Fibroblast of the aortic adventitia (primary cell): ENCODE measurements at places on chromosomes 16 and 17. TPM values are rescaled to one million over a fixed set of nuclear protein-coding genes. Genes with fewer than 3 reads are reported as not detected.

The CCL7 gene
- total RNA-seq: not detected in 2 replicates

The NLGN2 gene
- 7.0 and 20.3 TPM in 2 replicates for total RNA-seq

The IRX5 gene
- total RNA-seq: 0.27 and 2.5 TPM in 2 replicates

The PKMYT1 gene
- total RNA-seq: 1.5 and 24.5 TPM in 2 replicates

The TBC1D28 gene
- not detected in 2 replicates for total RNA-seq

The RPRML gene
- not detected in 2 replicates for total RNA-seq

The AIPL1 gene
- 0.09 TPM in 1 of 2 replicates, not detected in the other for total RNA-seq

GRCh38 chr16:88780142-88781062 lies 4.6 kb downstream of the PIEZO1 start:
- no peak for DNase-seq

DNA sequence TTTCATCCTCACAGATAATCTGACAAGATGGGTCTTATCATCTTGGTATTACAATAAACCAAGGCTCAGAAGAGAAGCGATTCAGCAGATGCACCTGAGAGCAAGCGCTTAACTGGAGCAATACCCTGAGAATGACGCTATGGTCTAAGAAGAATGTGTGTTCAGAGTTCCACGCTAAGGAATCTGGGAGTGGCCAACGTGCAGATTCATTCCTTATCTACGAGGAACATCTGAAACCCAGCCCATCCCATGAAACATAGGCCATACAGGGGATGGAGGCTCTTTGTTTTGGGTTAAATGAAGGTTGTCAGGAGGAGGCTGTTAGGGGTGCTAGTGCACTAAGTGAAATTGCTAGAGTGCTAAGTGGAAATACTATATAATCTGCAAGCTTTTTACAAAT lies 28.5 kb upstream of the KDM8 start:
- peak; percentile 45 for DNase-seq

GRCh38 chr17:61556224-61557188 lies 34.5 kb downstream of the NACA2 start:
- peak; percentile 9 for DNase-seq

DNA sequence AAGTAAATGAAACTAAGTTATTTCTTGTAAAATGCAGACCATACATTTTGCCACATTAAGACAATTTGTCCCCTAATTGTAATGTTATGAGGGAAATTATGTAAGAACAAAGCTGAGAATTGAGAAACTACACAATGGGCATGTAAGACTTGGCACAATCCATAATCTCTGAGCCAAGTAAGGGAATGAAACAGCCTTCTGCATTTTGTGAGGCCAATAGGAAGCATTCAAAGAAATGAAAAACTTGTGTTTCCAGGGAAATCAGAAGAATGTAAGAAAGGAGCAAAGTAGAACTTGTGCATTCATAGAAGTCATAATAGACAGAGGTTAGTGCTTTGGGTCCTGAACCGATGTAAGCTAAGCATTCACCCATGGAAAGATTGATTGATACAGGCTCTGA lies 1.8 kb downstream of the KRTAP9-4 start:
- no peak for DNase-seq

GRCh38 chr16:57194512-57194911 lies 8.4 kb downstream of the RSPRY1 start:
- peak; percentile 92 for DNase-seq

GRCh38 chr16:84497418-84498222 lies 6.8 kb downstream of the MEAK7 start:
- DNase-seq: no peak

DNA sequence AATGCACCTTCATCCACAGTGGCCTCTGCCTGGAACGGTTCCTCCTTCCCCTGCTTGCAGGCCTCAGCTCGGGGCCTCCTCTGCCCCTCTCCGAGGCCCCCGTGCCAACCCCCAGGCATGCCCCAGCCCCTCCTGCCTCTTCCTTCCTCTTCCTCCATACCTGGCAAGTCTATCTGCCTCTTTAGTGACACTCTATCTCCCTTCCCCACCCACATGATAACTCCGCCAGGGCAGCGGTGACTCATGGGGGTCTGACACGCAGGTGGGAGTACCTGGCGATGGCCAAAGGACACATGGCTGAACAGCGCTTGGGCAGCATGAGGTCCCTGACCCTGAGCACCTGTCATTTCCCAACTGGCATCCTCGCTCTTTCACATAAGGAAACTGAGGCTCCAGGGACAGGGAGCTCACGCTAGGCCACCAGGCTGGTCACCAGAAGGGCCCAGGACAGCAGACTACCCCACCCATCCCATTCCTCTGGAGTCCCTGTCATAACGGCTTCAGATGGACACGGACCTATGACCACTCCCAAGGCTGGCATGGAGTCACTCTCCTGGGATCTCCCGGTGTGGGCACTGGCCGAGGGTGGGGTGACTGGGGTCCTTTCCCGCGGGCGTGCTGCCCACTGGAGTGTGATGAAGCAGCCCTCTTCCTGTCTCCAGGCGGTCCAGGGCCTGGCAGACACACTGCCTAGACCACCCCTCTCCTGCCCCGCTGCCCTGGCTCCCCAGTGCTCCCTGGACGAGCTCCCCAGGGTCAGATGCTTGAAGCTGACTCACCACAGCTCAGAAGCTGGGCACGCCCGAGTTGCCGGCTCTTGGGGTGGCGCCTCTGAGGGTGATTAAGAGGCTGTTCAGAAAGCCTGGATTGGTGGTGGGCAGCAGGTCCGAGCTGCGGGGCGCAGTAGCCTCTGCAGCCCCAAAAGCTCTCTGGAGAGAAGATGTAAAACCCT lies 100.6 kb downstream of the ENGASE start:
- no peak for DNase-seq

GRCh38 chr17:43416998-43417890 lies 18.5 kb downstream of the ARL4D start:
- DNase-seq: peak; percentile 90

DNA sequence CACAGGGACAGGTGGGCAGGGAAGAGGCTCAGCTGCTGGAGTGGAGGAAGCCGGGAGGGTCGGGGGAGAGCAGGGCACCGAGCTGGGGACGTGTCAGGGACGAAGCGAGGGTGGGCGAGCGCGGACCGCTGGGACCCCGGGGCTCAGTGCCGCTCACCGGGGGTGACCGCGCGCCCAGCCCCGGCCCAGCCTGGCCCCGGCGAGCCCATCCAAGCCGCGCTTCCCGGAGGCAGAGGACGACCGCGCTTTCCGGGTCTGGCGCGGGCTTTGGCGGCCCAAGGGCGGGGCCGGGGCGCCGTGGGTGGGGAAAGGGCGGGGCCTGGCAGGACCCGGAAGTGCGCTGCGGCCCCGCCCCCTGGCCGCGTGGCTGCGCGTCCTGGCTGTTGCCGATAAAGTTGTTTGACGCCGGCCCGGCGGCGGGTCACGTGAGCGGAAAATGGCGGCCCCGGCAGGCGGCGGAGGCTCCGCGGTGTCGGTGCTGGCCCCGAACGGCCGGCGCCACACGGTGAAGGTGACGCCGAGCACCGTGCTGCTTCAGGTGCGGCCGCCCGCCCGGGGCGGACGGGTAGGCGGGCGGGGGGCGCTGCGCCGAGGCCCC lies at the start of gene ASPSCR1:
Gene ASPSCR1 (plus strand): TSS at position 419 of the 598 bp plus-strand sequence. CDS start 18 bp downstream, at position 437.
- DNase-seq: peak; percentile 89

DNA sequence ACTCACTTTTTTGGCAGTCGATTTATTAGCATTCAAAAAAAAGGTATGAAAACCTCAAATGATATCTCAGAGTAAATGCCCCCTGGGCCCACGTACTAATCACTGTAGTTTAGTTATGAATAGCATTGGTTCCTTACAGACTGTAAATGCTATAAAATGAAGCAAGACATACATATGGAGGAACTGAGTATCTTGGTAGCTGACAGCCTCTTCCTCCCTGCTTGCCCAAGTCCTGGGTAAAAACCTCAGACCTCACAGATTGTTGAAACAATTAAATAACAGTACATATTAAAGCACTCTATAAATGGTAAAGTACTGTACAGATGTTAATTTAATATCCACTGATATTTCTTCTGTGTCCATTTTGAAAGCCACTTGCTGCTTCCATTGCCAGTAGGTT lies 33.2 kb upstream of the ABCC11 start:
- no peak for DNase-seq

DNA sequence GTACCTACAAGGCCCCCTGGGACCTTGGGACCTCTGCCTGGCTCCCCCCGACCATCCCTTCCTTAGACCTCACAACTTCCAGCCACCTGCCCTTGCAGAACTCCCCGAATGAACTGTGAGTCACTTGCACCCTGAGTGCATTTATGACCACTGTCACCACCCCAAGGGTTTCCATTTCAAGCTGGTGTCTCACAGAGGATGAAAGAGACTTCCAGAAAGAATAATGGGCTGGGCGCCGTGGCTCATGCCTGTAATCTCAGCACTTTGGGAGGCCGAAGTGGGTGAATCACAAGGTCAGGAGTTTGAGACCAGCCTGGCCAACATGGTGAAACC lies 124.5 kb upstream of the CIBAR2 start:
- DNase-seq: peak; percentile 34

DNA sequence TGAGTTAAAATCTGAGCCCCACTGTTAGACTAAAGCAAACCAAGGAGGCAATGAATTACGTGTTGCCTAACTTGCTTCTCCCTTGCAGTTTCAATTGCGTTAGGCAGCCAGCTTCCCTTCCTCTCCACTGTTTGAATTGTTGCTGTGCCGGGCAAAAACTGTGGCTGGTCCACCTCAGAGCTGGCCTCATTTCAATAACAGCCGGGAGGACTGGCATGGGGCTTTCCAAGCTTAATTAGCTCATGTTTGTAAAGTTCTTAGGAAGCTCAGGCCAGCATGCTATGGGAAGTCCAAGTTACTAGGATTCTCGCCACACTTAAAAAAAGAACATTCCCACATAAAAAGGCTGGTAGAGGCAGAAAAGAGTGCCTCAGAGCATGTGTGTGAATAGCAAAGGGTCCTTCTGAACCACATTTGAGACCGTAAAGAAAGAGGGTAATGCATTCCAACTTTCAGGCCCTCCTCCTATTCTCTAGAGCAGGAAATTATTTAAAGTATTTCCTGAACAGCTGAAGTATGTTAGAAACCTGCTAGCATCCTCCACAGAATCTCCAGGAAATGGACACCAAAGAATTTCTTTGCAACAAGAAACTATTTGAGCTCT lies 79.0 kb upstream of the SMURF2 start:
- DNase-seq: peak; percentile 86

- DNase-seq: peak; percentile 13
Observed at GRCh38 chr17:76240461-76241203, at the start of gene RNF157. Gene RNF157, minus strand, starts transcription at chr17:76240493. Its CDS starts 253 bp downstream, at chr17:76240240.

- DNase-seq: no peak
Observed at GRCh38 chr16:69859105-69859989, 91.8 kb upstream of the CLEC18A start.

GRCh38 chr17:5003214-5003867 lies 5.6 kb downstream of the KIF1C start:
- DNase-seq: no peak

GRCh38 chr16:88789594-88789993 lies 4.6 kb upstream of the PIEZO1 start:
- no peak for DNase-seq

DNA sequence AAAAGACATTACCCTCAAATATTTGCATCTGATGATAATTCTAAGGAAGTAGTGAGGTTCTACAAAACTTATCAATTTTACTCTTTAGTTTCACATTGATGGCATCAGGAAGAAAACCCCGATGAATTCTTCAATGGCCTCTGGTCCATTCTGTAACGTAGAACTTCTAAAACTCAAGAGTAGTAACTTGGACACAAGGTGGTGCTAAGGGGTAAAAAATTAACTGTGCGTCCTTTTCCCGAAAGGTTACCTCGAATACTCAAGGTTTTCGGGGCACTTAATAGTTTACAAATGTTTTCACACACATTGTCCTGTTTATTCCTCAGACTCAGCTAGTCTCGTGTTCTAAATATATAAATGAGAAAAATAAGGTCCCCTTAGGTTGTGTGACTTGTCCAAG lies 517.3 kb upstream of the ZFHX3 start:
- DNase-seq: no peak

DNA sequence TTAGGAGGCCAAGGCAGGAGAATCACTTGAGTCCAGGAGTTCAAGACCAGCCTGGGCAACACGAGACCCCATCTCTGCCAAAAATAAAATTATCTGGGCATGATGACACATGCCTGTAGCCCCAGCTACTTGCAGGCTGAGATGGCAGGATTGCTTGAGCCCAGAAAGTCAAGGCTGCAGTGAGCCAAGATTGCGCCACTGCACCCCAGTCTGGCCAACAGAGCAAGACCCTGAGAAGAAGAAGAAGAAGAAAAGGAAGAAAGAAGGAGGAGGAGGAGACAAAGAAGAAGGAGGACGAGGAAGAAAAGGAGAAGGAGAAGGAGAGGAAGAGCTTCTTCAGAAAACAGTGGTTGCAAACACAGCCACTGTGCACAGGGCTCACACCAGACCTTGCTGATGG lies 8.4 kb upstream of the DPEP3 start:
- DNase-seq: no peak

- no peak for DNase-seq
Observed at GRCh38 chr17:7406235-7406825, 1.3 kb upstream of the NLGN2 start.

DNA sequence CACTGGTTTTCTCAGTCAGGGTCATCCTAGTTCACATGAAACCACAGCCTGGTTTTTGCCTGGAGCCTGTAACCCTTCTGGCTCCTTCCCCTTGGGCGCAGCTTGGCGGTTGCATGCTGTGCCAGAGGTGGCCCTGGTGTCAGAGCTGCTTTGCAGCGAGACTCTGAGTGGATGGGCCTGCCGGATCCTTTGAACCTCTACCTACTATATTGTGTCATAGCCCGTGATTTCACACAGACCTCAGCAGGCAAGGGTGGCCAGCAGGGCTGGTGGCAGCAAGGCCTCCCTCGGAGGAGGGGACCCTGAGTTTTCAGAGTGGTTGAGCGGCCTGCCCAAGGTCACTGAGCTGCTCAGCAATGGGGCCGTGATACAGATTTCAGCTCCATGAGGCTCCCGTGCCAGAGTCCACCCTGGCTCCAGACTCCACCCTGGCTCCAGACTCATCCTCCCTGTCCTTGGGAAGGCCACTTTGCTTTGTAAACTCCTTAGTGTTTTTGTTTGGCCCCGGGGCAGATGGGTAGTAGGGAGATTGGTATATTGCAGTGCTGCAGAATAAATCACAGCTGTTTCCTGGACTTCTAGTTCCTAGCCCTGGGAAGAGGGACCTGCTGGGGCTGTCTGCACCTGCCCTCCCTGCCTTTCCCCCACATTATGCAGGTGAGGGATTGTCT lies 9.7 kb downstream of the MPRIP start:
- no peak for DNase-seq

GRCh38 chr17:75633486-75634375 lies 497 bp downstream of the SMIM5 start:
- peak; percentile 83 for DNase-seq

DNA sequence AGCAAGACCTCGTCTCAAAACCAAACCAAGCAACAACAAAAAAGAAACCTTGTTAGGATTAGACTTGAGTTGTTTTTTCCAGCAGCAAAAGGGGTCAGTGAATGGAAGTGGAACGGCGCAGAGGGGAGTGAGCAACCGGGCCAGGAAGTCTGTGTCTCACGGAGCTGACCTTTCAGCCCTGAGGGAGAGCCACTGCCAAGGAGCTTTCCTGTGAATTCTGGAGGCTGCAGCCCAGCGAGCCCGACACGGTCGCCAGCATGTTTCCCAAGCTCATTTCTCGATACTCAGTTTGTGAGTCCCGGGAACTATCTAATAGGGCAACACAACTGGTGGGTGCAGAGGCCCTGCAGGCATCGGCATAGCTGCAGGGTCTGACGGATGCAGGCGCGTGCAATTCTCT lies 19.6 kb downstream of the TELO2 start:
- DNase-seq: no peak

GRCh38 chr16:4404967-4405696 lies 11.3 kb downstream of the CORO7 start:
- no peak for DNase-seq

- DNase-seq: peak; percentile 89
Observed at GRCh38 chr16:749010-749409, 8.2 kb upstream of the CIAO3 start.
